ENCODE measurements at places on chromosomes 2 and 18. TPM values are rescaled to one million over a fixed set of nuclear protein-coding genes. Genes with fewer than 3 reads are reported as not detected.

GRCh38 chr2:65530547-65531320, 98.3 kb upstream of the SPRED2 start:
- no peak for DNase-seq

- DNase-seq, result no peak
These were observed 5.4 kb downstream of the SEMA4C start for GRCh38 chr2:96864343-96865091.

The TLK1 gene
- 112 TPM for total RNA-seq

DNA sequence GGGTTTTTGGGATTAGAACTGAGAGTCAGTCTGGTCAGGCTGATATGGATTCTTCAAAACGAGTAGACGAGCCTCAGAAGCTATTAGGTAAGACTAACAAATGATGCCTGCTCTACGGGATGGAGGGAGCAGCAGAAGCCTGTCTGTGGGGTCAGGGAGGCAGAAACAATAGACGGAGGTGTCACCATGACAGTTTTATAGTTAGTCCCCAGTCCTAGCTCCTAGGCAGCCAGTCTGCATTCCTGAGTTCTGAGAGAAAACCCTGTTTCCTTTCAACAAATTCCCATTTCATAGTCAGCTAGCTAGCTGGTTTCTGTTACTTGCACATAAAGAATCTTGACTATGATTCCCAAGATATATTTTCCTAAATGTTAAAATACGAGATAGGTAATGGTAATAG, 542.1 kb downstream of the PID1 start:
- DNase-seq, result no peak

GRCh38 chr18:75351409-75351808, 76.1 kb downstream of the SMIM21 start:
- DNase-seq, result no peak

DNA sequence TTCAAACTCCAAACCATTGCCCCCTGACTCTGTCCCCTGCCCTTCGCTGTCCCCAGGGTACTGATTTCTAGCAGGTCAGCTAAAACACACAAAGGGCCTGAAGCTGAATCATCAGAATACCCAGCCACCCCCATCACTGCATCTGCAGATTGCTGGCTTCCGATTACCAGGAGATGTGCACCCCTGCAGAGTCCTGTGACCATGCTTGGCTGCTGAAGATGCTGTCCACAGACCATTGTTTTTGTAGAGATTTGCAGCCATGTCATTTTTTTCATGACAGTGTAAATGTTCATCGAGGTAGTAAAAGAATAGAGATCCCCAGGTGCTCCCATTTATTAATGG, 463.3 kb downstream of the STK39 start:
- no peak for DNase-seq

GRCh38 chr2:14428056-14428455, 204.5 kb upstream of the LRATD1 start:
- DNase-seq, result no peak

The ERCC3 gene
- 60.0 TPM for total RNA-seq

The PLCL1 gene
- not detected for total RNA-seq

GRCh38 chr2:189391201-189391600, 50.1 kb upstream of the WDR75 start:
- no peak for DNase-seq

The PCARE gene
- not detected for total RNA-seq

DNA sequence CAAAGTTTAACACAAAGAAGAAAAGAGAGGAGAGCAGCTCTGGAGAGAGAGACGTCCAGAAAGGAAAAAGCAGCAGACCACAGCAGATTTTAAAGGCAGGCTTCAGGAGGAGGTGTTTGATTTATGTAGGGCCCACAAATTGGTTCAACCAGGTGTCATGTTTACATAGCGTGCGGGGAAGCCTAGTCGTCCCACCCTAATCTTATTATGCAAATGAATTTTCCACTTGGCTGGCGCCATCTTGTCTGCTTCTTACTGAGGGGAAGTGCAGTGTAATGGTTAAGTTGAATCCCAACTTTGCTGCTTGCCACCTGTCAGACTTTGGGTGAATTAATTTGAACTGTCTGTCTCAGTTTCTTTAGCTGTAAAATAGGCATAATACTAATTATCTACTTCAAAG, 282.4 kb upstream of the CYRIA start:
- no peak for DNase-seq

DNA sequence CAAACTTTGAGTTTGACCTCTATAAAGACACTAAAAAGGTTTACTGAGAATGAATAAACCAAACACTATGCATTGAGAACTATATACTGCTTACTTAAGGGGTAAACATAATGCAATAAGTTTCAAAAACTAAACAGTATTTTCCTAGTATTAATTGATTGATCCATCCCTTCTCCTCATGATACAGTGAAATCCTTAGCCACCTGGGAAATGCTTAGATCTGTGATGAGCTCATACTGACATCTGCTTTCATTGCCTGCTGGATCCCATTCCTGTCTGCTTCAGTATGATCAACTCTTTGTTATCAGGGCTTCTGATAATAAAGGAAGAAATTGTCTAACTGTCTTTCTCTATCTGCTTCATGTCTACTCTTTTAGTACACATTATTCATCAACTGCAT, 74.9 kb upstream of the UBE2E3 start:
- no peak for DNase-seq

The IFT172 gene
- 15.5 TPM for total RNA-seq

DNA sequence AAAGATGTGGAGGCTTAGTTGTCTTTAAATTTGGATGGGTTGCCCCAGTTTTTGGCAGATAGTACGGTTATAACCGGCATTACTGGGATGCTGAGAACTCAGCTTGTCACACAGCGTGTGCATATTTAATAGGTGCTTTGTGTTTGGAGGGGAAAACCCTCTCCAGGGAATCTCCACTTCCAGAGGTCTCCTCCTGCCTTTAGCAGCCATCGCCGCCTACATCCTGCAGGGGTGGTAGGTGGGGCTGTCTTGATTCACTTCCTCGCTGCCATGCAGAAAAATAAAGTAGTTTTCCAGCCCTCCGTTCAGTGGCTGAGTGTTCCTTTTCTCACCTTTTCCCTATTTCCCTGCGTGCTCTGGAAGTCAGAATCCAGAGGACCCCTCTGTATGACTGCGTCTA, 76.4 kb downstream of the ITGB1BP1 start:
- no peak for DNase-seq

- DNase-seq, result no peak
These were observed 8.7 kb downstream of the PTH2R start for GRCh38 chr2:208415255-208415654.

GRCh38 chr18:65704046-65704445, 46.8 kb upstream of the CDH7 start:
- DNase-seq, result no peak

The MAL gene
- total RNA-seq, result not detected

GRCh38 chr2:28405537-28405936, 12.9 kb downstream of the FOSL2 start:
- no peak for DNase-seq

DNA sequence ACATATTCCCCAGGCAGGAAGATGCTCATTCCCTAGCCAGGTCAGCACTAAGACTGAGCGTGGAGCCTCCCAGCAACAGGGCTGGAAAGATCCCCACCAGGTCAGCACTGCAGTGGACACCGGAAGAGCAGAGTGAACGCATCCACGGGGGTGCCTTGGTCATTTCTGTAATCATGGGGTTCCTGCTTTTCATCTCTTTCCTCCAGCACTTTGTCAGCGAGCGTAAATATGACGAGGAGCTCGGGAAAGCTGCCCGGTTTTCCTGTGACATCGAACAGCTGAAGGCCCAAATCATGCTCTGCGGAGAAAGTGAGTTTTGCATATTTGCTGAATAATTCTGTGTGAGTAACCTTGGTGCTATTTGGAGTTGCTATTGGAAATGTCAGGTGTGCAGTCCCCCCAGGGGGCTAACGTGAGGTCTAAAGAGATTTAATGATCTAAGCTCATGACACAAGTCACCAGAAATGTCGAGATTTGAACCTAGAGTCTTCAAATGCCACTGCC, 40.1 kb downstream of the KCTD18 start:
- no peak for DNase-seq

- no peak for DNase-seq
These were observed 558.8 kb upstream of the CDH2 start for GRCh38 chr18:28735731-28736130.

- no peak for DNase-seq
These were observed 60.7 kb downstream of the DGKD start for GRCh38 chr2:233414777-233415570.

The CXCR2 gene
- 0.83 TPM for total RNA-seq

The ANKRD29 gene
- 2.1 TPM for total RNA-seq

- DNase-seq, result no peak
These were observed 499.3 kb downstream of the PID1 start for GRCh38 chr2:228771774-228772173.

DNA sequence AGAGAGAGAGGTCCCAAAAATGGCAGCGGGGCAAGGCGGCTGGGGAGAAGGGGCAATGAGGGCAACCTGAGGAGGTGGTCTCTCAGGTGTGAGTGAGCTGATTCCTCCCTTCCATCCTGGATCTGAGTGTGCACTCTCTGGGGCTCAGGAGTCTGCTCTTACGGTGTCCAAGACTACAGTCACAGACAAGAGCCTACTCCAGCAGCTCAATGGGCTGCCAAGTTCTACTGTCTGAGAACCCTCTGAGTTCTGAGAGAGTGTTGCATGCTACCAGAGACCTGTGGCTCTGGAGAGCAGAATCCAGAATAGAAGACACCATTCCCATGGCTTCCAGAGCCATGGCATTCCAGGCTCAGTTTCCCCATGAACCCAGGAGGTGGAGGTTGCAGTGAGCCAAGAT, 7.1 kb upstream of the PAX8 start:
- no peak for DNase-seq

- DNase-seq, result no peak
These were observed 223.3 kb downstream of the MC4R start for GRCh38 chr18:60149316-60149715.

The NFU1 gene
- total RNA-seq, result 63.0 TPM

The LOXL3 gene
- 29.8 TPM for total RNA-seq

The CSRNP3 gene
- 2.3 TPM for total RNA-seq

All from H9 (cell line).